AG09319 (cell line): ENCODE measurements at places on chromosomes 5 and 9.

DNA sequence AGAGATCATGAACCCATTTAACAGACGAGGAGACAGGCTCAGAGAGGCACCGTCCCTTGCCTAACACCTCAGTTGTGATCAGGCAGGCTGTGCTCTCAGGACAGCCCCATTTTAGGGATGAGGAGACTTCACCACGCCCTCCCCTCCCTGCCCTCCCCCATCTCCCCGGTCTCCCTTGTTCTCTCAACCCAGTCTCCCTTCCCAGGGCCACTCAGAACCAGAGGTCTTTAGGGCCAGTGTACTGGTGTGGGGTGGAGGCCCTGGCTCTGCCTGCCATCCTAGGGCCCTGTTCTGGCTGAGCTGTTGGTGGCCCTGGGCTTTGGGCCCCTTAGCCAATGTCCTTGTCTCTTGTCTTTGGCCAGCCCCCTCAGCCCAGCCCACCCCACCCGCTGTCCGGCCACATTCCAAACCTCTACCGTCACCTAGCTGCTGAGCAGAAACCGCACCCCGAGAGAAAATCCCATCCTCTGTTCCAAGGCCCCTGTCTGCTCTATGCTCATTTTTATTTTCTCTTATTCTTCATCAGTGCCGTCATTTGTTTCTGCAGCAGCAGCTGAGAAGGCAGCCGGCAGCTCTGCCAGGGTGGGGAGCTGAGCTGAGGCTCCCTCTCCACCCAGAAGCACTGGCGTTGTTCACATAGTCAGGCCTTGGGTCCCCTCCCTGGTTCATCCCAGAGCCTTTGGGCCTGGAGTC, 33.9 kb downstream of the OLFML2A start:
- DNase-seq, result no peak

GRCh38 chr5:169801324-169801777, 164.3 kb downstream of the DOCK2 start:
- DNase-seq, result no peak

GRCh38 chr9:128470560-128470959, 14.8 kb downstream of the ODF2 start:
- no peak for DNase-seq

DNA sequence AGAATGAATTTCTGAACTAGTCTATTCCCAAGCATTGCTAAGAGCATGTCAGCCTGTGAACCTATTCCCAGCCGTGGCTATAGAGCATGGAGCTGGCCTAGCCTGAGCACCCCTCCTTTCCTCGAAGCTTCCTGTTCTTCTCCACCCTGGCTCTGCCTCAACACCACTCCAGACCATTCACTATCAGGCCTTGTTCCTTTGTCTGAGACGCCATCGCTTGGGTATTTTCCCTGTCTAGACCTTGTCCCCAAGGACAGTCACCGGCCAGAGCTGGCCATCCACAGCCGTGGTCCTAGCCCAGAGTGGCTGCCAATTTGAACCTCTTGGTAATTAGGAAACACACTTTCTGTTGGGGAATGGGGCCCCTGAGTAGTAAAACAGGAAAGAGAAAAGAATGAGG, 105.8 kb downstream of the LIFR start:
- DNase-seq, result no peak
